ENCODE measurements at places on chromosomes 2 and 18. TPM values are rescaled to one million over a fixed set of nuclear protein-coding genes. Genes with fewer than 3 reads are reported as not detected.

The EPG5 gene
- 64.5 TPM for total RNA-seq

The UBE2E3 gene
- total RNA-seq = 98.7 TPM

The IL18RAP gene
- total RNA-seq = not detected

The SERPINB3 gene
- total RNA-seq = not detected

The GPD2 gene
- 44.5 TPM for total RNA-seq

The ECEL1 gene
- not detected for total RNA-seq

The RMDN2 gene
- total RNA-seq = 2.6 TPM

The BCL2 gene
- total RNA-seq = 0.24 TPM

The RAPGEF4 gene
- total RNA-seq = 0.14 TPM

All from HFFc6 (cell line).